ENCODE measurements at places on chromosomes 3 and 15.

DNA sequence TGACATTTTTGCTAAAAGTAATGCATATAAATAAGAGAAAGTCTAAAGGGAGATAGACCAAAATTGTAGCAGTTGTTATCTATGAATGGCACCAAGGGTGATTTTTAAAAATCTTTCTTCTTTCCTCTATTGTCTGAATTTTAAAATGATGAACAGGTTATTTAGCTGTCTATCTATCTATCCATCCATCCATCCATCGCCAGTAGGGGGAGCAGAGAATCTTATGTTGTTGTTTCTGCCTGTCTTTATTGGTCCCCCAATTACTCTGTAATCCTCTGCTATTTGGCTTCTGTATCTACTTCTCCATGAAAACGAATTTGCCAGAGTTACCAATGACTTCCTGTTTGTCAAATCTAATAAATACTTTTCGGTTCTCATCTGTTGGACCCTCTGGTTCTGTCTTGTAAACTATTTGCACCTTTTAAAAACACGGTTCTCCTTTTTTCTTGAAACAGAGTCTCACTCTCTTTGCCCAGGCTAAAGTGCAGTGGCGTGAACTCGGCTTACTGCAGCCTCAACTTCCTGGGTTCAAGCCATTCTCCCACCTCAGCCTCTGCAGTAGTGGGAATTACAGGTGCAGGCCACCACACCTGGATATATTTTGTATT is 86.0 kb downstream of the ECT2 start:
- DNase-seq = no peak

- DNase-seq = no peak
These were observed 21.1 kb upstream of the MAP3K13 start for GRCh38 chr3:185341616-185342458.

DNA sequence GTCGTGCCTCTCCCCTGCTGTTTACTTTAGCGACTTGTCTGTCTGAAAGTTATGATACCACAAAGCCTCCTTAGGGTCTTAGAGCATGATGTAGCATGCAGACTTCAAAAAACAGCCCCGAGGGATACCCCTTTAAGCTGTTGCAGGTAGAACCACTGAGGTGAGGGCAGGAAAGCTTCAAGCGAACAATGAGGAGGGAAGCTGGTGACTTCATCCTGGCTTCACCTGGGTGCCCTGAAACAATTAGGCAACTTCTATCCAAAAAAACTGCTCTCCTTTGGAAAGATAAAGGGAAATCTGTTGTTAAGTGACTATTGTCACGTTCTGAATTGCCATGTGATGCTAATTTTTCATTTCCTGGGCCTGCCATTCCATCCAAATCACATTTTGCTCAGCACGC is 231.6 kb downstream of the SOX2 start:
- DNase-seq = no peak

- DNase-seq = no peak
These were observed 18.8 kb downstream of the CA12 start for GRCh38 chr15:63362885-63363284.

- no peak for DNase-seq
These were observed 568.2 kb upstream of the BCHE start for GRCh38 chr3:166405465-166405864.

DNA sequence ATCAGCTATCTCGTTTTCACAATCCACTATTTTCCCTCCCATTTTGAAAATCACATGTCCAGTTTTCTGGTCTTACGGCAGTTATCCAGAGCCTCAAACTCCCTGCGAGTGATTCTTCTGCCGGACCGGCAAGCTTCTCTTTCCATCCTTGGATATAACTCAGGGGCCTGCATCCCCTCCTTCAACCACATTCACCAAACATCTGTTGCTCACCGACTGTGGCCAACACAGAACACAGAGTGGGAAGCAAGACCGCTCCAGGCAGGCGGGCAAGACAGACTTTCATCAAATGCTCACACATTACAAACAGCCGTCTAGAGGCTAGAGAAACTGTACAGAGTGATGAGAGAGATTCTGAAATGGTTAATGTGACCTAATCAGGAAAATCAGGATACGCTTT is 7.6 kb upstream of the SLC12A8 start:
- DNase-seq = no peak

- DNase-seq = peak; percentile 72
These were observed 80.3 kb downstream of the CPN2 start for GRCh38 chr3:194270627-194271459.

GRCh38 chr3:71579935-71580406 is 3.6 kb downstream of the FOXP1 start:
- peak; percentile 41 for DNase-seq

DNA sequence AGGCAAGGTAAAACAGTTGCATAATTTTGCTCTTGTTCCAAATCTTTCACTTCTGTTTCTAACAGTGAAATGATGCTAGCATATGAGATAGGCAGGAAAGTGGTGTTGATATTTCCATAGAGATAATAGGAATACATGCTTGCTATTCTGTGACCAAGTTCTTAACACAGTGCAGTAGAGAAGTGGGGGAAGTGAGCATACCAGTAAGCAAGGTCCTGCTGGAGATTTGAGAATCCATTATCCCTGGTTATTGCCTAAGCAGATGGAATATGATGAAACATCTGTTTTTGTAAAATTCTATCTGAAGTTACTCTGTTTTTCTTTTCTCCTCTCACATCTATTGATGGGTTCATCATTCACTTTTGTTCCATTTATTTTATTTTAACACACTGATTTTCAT is 28.7 kb downstream of the USP8 start:
- no peak for DNase-seq

GRCh38 chr15:63189941-63190768 is 749 bp downstream of the RAB8B start:
- peak; percentile 39 for DNase-seq

DNA sequence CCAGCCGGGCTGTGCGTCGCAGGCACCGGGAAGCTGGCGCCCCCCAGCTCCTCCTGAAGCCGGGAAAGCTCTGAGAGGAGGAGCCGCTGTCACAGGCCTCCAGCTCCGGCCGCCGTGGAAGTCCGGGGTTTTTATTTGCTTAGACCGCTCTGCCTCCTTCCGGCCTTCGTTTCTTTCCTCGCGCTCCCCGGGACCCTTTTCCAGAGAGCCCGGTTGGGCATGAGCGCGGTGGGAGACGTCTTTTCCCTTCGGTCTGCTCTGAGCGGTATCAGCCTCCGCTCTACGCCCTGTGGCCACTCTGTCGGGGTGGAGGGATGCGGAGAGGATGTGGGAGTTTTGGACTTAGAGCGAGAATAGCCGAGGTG is 559 bp downstream of the SENP5 start:
- no peak for DNase-seq

DNA sequence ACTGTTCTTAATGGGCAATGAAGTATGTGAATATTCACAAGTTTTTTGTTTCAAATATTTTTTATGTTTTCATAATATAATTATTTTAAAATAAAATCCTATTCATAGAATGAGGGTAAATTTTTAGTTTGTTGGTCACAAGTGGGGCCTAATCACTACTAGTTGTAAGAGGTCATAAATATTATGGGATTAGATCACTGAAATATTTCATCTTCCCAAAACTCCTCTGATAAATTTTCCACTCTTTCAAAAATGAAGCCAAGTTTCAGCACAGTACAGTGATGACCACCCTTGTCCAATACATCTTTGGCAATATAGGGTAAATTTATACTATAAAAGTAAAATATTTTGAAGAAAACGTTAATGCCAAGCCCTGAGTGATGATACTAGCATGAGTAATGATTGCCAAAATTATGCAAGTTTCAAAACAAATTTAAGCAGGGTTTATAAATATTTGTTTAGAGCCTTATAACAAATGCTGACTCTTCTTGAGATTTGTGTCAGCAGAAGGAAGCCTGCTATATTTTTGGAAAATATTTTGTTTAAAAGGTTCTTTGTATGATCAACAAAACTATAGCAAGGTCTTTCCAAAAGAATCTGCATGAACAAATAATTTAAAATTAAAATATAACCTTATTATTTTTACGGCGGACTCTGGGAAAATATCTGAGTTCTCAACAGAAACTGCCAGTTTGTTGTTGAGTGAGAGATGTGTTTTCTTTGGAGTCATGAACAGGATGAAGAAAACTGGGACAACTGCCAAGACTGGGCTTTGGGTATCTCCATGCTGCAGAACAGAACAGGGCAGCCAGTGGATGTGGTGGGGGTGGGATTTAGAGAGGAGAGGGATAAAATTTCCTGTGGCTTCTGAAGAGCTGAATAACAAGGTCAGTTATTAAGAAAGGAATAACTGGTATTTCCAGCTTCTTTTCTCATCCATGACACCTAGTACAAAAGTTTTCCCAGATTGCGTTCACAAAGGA is 17.9 kb upstream of the TM4SF1 start:
- DNase-seq = no peak

- DNase-seq = no peak
These were observed 81.0 kb downstream of the TRAK1 start for GRCh38 chr3:42172047-42172654.

- no peak for DNase-seq
These were observed 13.3 kb downstream of the VILL start for GRCh38 chr3:38003817-38004414.

- peak; percentile 13 for DNase-seq
These were observed 386.6 kb upstream of the DPH6 start for GRCh38 chr15:35932531-35932930.

DNA sequence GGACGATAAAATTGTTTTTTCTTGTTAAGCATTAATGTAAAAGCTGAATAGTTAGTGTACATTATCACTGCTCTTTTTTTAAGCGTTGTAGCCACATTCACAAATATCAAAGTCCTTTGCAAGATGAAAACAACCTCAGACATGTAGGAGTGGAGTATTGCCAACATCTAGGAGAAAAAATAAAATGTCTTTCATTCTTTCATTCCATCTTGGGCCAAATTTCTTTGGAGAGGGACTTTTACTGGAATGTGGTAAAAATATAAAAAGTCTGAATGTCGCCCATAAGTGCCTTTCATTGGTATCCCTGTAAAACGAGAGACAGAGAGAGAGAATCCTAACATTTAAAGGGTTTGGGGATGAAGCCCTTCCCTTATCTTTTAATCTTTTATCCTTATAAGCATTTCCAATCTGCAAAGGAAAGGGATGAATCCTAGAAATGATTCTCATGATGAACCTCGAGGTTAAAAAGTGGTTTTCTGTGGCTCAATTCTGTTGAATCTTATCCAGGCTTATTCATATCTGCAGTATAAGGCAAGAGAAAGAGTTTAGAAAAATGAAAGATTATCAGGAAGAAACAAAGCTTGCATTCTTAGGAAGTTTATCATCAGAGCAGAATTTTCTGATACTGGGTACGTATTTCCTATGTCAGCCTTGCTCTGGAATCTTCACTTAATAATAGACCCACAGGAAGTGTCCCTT is 1031.7 kb downstream of the MCTP2 start:
- no peak for DNase-seq

DNA sequence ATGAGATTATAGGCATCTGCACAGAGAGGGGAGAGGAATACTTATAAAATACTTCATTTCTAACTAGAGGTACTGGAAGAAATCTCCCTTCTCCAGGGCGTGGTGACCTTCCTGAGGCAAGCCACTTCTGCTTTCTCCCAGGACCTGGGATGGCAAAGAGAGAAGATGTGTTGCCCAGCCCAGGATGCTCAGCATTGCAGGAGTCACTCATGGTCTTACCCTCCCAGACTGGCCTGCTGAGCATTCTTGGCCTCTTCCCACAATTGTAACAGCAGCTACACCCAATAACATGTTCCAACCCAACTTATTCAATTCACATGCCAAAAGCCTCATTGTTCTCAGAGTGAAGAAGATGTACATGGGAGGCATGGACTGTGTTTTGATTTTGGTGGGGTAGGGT is 37.9 kb downstream of the IL20RB start:
- DNase-seq = no peak

DNA sequence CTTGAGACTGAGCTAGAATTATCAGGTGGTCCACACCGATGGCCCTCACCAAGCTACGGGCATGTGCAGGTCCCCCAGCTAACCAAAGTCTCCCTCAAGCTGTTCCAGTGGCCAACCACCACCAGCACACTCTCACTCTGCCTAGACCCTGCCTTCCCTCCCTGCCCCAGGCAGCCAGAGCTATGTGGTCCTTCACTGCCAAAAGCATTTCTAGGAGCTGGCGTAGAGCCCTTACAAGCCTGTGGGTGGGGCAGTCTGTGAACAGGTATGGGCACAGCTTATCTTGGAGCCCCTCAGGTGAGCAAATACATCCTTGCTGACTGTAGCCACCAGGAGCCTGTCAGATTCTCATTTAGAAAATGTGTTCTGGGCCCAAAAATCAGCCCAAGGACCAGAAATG is 159.8 kb upstream of the PPP2R3A start:
- DNase-seq = no peak

DNA sequence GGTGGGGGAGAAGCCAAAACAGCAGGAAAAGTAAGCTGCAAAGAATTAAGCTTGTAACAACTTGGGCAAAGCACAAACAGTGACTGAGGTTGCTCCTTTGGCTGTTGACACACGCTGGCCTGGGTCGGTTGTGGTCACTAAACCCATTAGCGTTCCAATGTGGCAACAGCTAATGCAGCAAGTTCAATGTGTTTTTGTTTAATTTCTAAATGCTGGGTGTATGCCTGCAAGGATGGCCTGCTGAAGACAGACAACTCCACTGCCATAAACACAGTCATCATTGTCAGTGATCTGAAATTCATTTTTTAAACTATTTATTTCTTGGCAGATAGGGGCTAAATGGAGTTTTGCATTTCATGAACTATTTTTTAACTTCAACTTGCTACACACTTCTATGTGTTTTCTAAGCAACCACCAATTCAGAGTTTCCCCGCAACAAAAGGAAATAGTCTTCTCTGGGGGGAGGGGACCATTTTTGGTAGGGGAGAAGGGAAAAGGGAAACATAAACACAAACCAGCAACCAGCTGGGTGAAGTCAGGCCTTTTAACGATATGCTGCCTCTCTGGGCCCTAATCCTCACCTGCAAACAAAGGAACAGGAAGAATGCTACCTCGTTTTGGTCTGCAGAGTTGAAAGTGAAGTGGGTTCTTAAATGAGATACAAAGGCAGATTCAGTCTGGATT is 34.8 kb upstream of the WNT5A start:
- no peak for DNase-seq

GRCh38 chr15:63545520-63545919 is 41.1 kb downstream of the USP3 start:
- no peak for DNase-seq

- no peak for DNase-seq
These were observed 71.4 kb upstream of the PLSCR4 start for GRCh38 chr3:146322216-146322817.

DNA sequence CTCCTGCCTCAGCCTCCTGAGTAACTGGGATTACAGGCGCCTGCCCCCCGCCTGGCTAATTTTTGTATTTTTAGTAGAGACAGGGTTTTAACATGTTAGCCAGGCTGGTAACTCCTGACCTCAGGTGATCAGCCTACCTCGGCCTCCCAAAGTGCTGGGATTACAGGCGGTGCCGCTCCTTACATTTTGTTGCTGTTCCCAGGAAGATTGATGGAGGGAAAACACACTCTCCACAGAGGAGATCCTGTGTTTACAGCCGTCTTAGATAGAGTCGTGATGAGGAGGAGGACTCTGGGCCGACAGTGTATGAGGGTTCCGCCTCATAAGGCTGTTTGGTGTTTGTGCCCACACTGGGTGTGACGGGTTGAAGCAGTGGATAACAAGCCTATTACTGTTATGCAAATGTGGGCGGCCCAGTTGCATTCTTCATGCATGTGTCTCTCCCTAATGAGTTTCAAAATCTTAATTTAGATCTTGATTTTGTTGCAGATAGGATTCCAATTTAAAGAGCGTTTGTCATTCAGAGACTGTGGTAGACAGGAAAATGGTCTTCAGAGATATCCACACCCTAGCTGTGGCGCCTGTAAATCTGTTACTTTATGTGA is 60.0 kb downstream of the APBA2 start:
- DNase-seq = no peak

All from right kidney (tissue), 9 donors.